ENCODE measurements at places on chromosomes 12 and 14.

DNA sequence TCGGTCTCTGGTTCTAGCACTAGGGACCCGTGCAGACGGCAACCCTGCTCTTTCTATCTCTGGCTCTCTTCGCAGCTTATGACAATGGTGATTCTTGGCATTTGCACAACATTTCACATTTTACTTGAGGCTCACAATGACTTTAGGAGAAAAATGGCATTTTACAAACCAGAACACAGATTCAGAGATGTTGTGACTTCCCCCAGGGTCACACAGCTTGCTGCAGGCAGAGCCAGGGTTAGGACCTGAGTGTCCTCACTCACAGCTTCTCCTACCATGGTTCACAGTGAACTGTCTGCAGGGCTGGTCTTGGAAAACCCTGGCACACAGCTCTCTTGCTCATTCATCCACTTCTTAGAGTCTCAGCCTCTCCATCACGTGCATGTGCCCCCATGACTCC is 23.7 kb downstream of the P2RX7 start:
- no peak for DNase-seq

GRCh38 chr12:92332552-92332951 is 186.9 kb upstream of the BTG1 start:
- no peak for DNase-seq

DNA sequence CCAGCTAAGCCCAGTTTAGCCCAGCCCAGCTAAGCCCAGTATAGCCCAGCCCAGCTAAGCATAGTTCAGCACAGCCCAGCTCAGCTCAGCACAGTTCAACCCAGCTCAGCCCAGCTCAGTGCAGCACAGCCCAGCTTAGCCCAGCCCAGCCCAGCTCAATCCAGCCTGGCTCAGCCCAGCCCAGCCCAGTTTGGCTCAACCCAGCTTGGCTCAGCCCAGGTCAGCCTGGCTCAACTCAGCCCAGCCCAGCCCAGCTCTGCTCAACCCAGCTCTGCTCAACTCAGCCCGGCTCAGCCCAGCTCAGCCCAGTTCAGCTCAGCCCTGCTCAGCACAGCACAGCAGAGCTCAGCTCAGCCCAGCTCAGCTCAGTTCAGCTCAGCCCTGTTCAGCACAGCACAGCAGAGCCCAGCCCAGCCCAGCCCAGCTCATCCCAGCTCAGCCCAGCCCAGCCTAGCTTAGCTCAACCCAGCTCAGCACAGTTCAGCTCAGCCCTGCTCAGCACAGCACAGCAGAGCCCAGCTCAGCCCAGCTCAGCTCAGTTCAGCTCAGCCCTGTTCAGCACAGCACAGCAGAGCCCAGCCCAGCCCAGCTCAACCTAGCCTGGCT is 330.9 kb downstream of the TMEM121 start:
- no peak for DNase-seq

- no peak for DNase-seq
These were observed 27.8 kb upstream of the FAM222A start for GRCh38 chr12:109685574-109686447.

- DNase-seq = no peak
These were observed 53.5 kb upstream of the RAP1B start for GRCh38 chr12:68557011-68557730.

- DNase-seq = no peak
These were observed 181.7 kb downstream of the PLCZ1 start for GRCh38 chr12:18556161-18556560.

- no peak for DNase-seq
These were observed 105.7 kb upstream of the RESF1 start for GRCh38 chr12:31853520-31853919.

DNA sequence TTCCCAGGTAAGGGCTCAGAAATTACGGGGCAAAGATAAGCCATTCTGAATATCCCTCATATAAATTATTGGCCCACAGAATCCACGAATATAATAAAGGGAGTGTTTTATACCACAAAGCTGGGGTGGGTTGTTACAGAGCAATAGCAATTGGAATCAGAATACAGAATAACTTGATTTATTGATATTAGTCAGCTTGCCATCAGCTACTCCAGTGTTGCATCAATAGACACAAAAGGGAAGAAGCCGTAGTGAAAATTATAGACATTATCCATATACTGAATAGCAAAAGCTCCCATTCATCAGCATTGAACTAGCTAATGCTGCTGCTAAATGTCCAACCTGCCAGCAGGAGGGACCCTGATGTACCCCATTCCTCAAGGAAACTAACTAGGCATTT is 18.3 kb downstream of the MDGA2 start:
- no peak for DNase-seq

DNA sequence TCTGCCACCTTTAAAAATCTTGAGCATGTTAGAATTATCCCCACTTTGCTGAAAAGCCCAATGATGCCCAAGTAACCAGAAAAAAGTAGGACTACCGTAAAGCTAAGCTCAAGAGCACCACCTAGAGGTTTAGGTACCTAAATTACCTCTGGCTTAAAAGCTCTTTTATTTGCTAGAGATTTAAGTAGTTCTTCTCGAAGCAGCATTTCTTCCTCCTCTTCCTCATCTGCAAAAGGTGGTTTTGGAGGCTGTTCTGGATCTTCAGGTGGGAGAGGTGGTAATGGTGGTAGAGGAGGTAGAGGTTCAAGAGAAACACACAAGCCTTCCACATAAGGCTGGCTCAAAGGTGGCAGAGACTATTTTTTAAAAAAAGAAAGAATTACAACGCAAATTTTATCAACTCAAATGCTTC is 26.9 kb downstream of the ZFC3H1 start:
- DNase-seq = no peak

DNA sequence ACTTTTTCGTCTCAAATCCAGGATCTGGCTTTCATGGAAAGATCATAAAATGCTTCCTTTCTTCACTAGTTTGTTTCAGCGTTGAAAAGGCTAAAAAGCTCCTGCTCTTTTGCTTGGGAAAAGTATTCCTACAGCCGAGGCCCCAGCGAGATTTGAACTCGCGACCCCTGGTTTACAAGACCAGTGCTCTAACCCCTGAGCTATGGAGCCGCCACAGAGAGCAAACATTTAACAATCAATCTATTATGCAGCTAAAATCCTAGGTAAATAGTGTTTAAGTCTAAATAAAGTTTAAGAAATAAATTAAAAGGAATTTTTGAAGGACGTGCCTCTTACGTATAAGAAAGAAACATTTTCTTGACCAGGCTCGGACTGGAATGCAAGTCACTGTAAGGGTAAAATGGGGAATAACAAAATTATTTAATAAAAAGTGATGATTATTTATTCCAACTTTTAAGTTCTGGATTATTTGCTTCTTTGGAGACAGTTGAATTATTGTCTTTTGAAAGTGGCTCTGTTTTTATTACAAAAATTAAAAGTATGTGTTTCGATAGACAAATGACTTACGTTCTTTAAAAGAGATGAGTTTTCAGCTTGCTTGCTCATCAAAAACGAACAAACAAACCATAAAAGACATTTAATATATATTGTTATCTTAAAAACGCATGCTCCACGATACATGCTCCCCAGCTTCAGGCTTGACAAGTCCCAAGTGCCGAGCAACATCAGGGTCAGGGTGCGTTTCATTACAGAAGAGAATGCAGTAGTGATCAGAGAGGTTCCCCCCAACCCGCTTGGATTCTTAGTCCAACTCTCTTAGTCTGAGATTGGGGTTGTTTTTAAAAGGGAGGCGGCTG is 10.2 kb downstream of the OR6S1 start:
- DNase-seq = no peak

Measured in activated B cell treated with CpG ODN at 0.5 μM for 24 hours (primary cell).